ENCODE measurements at places on chromosomes 6 and 20.

GRCh38 chr20:23251779-23252178 lies 98.8 kb upstream of the NXT1 start:
- no peak for DNase-seq

- no peak for DNase-seq
Measured at GRCh38 chr6:107334026-107334425, 125.3 kb downstream of the PDSS2 start.

GRCh38 chr6:132964101-132964867 lies 149.9 kb downstream of the RPS12 start:
- no peak for DNase-seq

- DNase-seq, result no peak
Measured at GRCh38 chr6:106882601-106883518, 91.7 kb downstream of the CD24 start.

- no peak for DNase-seq
Measured at GRCh38 chr20:54085910-54086309, 15.5 kb upstream of the BCAS1 start.

GRCh38 chr6:35954333-35954732 lies 33.4 kb upstream of the SRPK1 start:
- no peak for DNase-seq

DNA sequence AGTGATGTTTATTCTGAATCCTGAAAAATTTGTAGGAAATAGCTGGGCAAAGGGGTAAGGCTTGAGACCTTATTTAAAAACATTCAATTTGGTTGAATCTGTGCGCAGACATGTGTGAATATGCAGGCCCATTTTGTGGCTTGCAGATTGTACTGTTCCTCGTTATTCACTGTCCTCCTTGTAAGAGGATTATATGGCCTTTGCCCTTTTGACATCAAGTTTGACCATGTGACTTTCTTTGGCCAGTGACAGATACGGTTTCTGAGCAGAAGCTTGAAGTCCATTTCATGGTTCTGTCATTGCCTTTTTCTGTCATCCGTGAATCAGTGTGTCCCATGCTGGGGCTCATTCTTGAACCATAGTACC lies 13.4 kb downstream of the AFDN start:
- DNase-seq, result no peak

- DNase-seq, result no peak
Measured at GRCh38 chr6:35727231-35727934, 9.4 kb upstream of the ARMC12 start.

GRCh38 chr20:3966571-3966970 lies 48.8 kb downstream of the RNF24 start:
- DNase-seq, result no peak

DNA sequence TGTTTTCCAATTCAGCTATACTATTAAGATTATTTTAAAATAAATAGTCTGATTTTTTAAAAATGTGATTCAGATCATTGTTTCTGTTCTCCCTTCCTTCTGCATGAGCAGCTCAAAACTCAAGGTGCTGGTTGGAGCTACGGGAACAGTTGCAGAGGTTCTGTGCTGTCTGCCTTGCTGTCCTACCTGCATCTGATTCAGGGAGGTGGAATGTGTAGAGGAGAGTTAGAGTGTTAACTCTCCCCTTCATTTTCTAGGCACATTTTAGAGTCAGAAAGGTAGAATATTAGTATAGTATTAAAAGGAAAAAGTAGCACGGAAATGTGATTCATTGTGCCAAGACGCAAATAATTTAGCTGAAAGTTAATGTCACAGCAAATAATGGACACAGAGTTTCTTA lies 188.1 kb upstream of the SLC35B3 start:
- no peak for DNase-seq

DNA sequence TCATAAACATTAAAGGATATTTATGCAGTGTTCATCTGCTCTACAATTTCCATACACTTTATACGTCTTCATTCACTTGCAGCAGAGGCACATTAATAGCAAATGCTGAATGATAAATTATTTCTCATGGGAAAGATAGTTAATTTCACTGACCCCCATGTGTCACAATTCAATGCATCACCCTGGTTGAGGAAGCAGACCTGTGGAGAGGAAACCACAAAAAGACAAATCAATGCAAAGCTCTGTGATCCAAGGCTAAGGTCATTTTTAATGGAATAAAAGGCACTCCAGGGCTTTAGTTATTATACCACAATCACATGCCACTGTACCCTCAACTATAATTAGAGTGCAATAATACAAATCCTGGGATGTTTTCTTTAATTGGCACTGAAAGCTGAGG lies 40.3 kb upstream of the TENT5A start:
- no peak for DNase-seq

GRCh38 chr20:37882961-37883712 lies 19.8 kb upstream of the VSTM2L start:
- DNase-seq, result no peak

DNA sequence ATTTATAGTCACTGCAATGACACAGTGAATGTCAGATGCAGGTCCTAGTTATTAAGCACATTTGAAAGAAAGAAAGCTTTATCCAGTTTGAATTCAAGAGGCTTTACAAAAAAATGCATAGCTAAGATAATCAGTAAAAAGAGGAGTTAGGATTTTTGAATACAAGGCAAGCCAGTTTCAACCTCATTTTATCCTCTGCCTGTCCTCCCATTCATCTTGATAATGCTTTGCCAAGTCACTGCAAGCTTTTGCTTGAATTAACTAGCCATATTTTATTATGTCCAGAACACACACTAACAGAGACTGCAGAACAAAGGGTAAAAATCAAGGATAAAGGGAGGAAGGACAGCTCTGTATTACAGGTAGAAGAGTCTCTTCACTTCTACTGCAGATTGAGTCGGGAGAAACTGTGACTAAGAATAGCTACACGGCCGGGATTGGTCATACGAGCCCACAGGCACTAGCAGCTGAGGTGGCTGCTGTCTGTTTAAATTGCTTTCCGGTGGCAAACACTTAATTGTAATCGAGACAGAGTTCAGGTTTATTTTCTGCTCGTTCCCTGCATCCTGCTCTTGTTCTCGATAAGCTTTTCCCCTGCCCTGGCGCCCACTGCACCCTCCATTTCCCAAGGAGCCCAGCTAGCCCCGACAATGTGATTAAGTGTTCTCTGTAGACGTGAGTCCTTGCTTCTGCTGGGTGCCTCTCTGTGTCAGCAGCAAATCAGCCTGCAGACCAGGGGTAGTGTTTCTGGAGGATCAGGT lies 30.5 kb upstream of the AKAP12 start:
- no peak for DNase-seq

DNA sequence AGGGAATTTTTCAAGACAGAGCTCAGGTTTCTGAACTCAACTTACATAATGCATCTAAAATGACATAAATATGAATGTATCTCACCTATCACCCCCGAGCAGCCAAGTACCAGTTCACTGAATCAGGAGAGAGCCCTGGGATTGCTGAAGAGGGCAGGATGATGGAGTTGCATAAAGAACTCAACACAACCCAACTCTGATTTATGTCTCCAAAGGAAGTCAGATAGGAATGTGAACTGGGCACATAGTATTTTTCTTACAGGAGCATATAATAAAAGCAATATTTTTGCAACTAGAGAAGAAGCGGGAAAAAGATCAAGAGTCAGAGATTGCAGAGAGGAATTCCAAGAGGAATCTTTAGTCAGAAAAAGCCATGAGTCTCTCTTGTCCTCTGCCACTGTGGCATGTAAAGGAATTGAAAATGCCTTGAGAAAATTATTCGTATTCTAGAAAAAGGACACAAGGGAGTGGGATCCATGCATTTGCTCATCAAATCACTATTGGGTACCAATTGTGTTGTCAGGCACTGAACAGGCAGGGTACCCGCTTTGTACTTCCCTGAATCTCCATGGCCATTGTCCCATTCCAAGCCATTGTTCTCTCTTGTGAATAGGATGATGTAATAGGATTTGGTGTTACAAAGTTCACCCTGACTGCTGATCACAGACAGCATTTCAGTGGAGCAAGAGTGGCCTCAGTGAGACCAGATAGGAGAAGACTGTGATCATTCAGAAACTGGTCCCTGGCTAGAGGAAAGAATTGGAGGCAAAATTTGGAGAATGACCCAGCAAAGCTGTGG lies 16.3 kb downstream of the RIN2 start:
- DNase-seq, result no peak

DNA sequence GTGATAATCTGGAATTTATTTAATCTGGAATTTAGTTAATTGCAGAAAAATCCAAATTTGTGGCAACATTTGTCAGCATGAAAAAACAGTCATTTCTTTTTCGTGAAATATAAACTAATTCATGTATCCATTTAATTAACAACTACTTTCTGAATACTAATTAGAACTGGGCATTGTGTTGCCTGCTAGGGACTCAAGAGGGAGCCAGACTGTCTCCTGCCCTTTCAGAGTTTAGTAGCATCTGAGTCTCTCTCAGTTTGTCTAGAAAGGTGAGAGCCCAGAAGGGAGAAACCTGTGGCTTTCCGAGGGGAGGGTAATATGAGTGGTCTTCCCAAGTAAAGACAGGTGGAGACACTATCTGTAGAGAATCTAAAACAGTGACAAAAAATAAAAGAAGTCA lies 210.9 kb upstream of the HDDC2 start:
- DNase-seq, result no peak

DNA sequence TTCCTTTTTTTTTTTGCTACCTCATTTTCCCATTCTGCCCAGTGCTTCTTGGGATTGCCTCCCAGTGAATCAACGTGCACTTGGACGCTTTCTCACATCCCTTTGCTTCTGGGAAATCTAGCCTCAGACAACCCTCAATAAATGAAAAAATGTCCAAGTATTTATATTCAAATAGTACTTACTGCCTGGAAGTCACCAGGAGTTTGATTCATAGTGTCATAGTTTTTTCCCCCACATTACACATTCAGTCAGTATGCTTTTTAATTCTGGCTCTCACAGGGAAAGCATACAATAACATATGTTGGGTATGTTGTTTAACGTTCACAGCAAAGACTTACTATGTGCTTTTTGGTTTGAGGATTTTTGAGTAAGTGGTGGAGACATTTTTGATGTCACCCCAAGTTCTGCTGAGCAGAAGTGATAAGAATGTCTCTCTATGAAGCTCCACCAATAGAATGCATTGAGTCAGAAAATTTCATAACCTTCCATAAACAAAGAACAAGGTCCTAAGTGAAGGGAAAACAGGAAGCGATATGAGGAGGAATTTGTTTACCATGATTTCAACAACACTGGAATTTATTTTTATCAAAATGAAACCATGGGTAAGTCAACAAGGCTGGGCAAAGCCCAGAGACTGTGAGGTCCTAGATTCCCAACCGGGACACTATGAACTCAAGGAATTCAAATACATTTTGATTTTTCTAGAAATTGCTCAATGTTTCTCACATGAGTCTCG lies 301.2 kb upstream of the BMP2 start:
- no peak for DNase-seq

Measured in DND-41 (cell line).